ENCODE measurements at places on chromosomes 1 and 21.
A peak's percentile ranks its signal among the peaks of the same experiment; 100 is the strongest.

DNA sequence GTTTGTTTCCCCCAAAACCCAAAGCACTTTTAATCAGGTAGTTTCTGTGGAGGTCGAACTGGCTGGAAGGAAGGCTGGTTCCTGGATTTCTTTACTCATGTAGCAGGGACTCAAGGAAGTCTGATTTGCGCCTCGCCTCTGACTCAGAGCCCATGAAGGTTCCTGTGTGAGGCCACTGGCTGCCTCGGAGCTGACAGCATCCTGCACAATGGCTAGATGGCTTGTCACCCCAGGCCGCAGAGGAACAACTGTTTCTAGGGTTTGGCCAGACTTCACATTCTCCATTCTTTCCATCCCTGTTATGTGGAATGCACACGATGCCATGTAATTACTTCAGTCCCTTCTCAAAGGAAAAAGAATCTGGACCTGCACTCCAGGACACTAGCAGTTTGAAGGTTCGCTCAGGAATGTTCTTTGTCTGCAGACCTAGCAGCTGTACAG is 39.1 kb upstream of the PRSS38 start:
- no peak for DNase-seq

GRCh38 chr1:100816049-100816448 is 78.6 kb downstream of the EXTL2 start:
- no peak for DNase-seq

- DNase-seq = no peak
Measured at GRCh38 chr1:66353257-66353656, 180.7 kb upstream of the SGIP1 start.

DNA sequence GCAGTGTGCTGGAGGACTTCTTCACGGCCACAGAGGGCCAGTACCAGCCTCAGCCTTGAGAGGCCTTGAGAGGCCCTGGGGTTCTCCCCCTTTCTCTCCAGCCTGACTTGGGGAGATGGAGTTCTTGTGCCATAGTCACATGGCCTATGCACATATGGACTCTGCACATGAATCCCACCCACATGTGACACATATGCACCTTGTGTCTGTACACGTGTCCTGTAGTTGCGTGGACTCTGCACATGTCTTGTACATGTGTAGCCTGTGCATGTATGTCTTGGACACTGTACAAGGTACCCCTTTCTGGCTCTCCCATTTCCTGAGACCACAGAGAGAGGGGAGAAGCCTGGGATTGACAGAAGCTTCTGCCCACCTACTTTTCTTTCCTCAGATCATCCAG is 6.2 kb upstream of the HDAC1 start:
- DNase-seq = no peak

GRCh38 chr1:246801241-246802020 is 77.2 kb downstream of the SCCPDH start:
- DNase-seq = no peak

GRCh38 chr1:65238010-65238409 is 71.3 kb upstream of the DNAJC6 start:
- no peak for DNase-seq

- DNase-seq = peak; percentile 45
Measured at GRCh38 chr1:111747282-111747734, 8.1 kb upstream of the INKA2 start.

- no peak for DNase-seq
Measured at GRCh38 chr1:118488787-118489186, 303.8 kb upstream of the SPAG17 start.

GRCh38 chr1:242057745-242058115 is 58.8 kb upstream of the MAP1LC3C start:
- DNase-seq = no peak

DNA sequence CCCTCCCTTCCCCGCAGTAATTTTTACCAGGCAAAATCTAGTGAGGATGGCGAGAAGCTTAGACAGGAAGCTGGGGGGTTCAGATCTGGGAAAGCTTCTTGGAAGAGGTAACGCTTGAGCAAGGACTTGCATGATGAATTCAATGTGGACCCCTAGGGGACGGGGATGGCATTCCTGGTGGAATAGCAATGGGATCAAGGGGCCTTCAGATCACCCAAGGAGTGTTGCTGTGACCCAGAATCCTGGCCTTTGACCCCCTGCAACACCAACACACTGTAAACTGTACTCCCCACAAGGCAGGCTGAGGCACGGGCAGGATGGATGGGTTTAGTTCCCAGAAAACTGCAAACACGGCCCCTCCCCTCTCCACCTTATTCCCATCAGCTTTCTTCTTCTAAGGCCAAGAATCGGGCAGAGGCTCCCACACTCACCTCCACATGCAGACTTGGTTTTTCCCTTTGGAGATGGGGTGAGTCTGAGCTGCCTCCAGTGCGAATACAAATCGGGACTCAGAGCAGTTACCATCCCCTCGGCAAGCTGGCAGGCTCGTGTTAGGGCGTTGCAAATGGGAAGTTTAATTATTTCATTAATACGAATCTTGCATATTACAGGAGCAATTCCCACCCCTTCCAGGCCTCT is 20.1 kb downstream of the DISP3 start:
- no peak for DNase-seq

GRCh38 chr1:232111611-232112010 is 485.0 kb downstream of the DISC1 start:
- peak; percentile 10 for DNase-seq

DNA sequence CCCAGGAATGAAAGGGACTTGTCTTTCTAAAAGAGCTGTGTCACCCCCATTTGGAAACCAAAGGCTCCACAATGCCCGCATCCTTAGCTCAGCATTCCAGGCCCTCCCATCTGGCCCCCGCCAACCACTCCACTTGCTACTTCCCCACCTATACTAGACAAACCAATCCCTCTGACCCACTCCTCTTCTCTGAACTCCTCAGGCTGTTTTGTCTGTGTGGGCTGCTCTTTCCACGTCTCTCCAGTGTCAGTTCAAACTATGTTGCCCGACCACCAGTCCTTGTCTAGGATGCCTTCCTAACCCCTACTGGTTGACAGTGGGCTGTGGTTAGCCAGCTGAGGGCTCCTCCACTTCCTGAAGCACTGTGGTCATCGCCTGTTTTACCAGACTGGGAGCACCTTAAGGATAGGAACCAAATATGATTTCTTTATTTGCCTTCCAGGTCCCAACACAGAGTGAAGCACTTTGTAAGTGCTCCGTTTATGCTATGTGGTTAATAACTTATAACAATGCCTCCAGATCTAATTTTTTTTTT is 8.1 kb upstream of the COA7 start:
- DNase-seq = no peak

GRCh38 chr1:77866296-77866695 is 22.1 kb upstream of the NEXN start:
- no peak for DNase-seq

- no peak for DNase-seq
Measured at GRCh38 chr1:104746994-104747393, 997.3 kb downstream of the AMY1C start.

- DNase-seq = no peak
Measured at GRCh38 chr1:66580081-66580480, 46.1 kb downstream of the SGIP1 start.

- no peak for DNase-seq
Measured at GRCh38 chr1:2425892-2426291, 13.5 kb upstream of the PEX10 start.

DNA sequence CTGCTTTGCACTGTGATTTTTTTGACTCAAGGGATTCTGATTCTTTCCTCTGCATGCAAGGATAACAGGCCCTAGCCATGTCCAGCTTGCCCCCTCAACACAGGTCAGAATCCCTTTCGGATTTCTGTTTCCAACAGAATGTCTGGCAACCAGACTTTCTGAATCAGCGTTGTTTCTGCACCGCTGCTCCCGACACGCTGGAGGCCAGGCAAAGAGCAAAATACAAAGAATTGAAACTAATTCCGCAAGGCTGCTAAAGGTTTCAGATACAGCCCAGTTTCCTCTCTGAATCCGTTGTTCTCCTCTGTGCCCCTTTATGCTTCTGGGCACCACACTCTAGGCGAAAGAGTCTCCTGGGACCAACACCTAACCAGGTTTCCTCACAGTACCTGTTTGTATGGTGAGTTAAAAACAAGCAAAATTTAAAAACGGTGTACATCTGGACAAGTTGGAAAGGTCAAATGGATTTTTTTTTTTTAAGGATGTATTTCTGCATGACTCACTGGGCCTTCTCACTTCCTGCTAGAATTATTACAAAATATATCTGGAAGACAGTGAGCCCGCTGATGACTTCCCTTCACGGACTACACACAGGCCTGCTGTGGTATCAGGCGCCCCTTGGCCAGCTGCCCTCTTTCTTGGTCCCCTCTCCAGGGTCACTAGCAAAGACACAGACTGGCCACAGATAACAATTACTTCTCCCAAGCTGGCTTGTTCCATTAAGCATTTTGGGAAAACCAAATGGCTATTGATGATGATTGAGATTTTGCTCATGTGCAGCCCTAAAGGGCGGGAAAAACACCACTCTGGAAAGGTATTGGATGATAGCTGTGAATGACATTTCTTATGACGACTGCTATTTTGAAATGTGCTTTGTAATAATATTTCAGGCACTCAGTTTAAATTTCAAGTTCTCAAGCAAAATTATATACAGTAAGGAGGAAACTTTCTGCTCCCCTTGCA is 118.3 kb downstream of the TGFB2 start:
- DNase-seq = no peak

- no peak for DNase-seq
Measured at GRCh38 chr1:2499986-2500596, 24.0 kb downstream of the PLCH2 start.

- DNase-seq = no peak
Measured at GRCh38 chr1:94231746-94232145, 5.6 kb downstream of the ARHGAP29 start.

DNA sequence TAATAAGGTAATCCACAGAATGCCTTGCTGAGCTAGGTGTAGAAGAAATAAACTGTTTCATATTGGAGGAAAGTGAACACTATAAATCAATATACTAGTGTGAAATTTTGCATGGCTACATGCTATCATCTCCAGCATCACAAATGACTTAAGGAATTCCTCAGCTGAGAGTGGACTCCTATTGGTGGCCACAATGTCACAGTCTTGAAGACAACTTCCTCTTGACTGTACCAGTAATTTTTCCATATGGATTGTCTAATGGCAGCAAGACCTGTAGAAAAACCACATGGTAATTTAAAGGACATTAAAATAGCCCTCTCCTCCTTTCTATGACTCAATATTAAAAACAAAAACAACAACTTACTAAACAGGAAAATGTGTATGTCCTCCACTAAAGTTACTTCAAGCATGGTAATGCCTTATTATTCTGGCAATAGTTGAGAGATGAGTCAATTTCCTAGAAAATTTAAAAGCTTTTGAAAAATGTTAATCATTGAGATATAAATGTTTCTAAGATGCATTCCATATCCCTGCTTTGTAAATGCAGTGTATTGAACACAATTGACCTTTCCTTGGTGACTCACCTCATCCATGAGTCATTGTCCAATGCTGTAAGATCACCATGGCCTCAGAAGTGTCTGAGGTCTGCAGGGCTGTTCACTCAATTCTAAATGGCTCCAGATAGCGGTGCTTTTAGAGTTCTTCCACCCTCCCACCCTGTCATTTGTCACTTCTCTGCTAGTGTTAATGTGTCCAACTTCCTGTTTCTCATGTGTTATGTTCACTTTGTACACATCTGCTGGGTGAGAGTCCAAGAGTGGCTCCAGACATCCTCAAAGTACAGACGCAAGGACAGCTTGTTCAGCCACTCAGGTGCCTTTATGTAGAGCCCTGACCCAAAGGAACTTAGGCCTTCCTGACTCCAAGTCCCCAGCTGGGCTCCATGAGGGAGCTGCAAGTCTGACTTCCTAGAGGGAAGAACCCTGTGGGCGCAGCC is 32.8 kb upstream of the DNASE2B start:
- DNase-seq = peak; percentile 7

- DNase-seq = peak; percentile 16
Measured at GRCh38 chr1:156608981-156609380, 7.7 kb upstream of the GPATCH4 start.

DNA sequence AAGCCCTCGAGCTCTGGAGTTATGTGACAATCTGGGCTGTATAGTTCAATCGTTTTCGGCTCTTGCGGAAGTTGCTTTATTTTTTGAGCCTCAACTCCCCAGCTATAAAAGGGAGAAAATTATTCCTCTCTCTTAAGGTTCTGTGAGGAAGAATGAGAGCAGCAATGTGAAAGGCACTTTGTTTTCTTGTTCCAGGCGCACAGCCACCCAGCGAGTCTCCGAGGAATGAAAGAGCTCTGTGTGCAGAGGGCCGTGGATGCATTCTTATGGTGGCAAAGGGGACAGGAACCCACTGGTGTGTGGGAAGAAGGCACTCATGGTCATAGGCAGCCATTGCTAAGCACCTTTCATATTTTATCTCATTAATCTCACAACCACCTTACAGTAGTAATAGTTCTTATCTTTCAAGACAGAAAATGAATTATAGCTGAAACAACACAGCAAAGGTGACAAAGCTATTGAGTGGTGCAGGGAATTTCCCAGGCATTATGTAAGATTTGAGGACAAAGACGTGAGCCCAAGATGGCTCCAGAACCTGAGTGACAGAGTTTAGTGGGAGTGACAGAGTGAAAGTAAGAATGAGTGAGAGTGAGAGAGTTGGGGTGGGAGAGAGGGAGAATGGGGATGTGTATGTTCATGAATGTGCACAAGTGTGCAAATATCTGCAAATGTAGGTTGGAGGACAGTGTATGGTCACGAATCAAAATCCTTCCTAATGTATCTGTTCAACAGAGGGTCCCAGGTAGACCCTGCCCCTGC is 9.4 kb downstream of the CYP2J2 start:
- no peak for DNase-seq

GRCh38 chr1:15128520-15129313 is 24.8 kb upstream of the TMEM51 start:
- peak; percentile 16 for DNase-seq

- DNase-seq = no peak
Measured at GRCh38 chr1:225883616-225884265, 1.6 kb upstream of the TMEM63A start.

DNA sequence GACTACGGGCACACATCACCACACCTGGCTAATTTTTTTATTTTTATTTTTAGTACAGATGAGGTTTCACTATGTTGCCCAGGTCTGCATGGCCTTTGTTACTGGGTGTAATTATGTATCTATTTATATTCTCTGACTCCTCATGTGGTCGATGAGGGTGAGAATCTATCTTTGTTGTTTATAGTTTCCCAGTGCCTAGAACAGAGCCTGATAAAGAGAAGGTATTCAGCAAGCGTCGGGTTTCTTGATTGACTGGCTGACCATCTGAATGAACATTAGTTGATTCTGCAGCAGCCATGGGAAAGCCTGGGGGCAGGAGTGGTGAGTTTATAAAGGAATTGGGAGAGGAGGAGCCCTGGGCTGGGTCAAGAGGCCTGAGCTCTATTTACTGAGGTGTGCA is 28.5 kb downstream of the SERINC2 start:
- no peak for DNase-seq

- no peak for DNase-seq
Measured at GRCh38 chr21:45466330-45467220, 61.6 kb downstream of the COL18A1 start.

- DNase-seq = no peak
Measured at GRCh38 chr1:91701472-91701869, 184.5 kb downstream of the TGFBR3 start.

GRCh38 chr1:24694380-24694843 is 50.8 kb upstream of the CLIC4 start:
- no peak for DNase-seq
